ENCODE measurements at places on chromosomes 16 and 17. TPM values are rescaled to one million over a fixed set of nuclear protein-coding genes. Genes with fewer than 3 reads are reported as not detected.

- no peaks in the 10 kb centered on the region for H3K27me3 ChIP-seq
- H3K4me3 ChIP-seq, result no peak overlapping the region
- no peak overlapping the region for H3K27ac ChIP-seq
- DNase-seq, result no peak
- no peaks in the 10 kb centered on the region for H3K4me1 ChIP-seq
- no peaks in the 10 kb centered on the region for H3K36me3 ChIP-seq
Observed at GRCh38 chr16:17520561-17520960, 49.8 kb upstream of the XYLT1 start.

GRCh38 chr16:17451843-17452242 lies 18.9 kb downstream of the XYLT1 start:
- H3K36me3 ChIP-seq, result no peaks in the 10 kb centered on the region
- DNase-seq, result no peak
- no peaks in the 10 kb centered on the region for H3K4me1 ChIP-seq
- H3K27me3 ChIP-seq, result no peaks in the 10 kb centered on the region
- no peak overlapping the region for H3K4me3 ChIP-seq

DNA sequence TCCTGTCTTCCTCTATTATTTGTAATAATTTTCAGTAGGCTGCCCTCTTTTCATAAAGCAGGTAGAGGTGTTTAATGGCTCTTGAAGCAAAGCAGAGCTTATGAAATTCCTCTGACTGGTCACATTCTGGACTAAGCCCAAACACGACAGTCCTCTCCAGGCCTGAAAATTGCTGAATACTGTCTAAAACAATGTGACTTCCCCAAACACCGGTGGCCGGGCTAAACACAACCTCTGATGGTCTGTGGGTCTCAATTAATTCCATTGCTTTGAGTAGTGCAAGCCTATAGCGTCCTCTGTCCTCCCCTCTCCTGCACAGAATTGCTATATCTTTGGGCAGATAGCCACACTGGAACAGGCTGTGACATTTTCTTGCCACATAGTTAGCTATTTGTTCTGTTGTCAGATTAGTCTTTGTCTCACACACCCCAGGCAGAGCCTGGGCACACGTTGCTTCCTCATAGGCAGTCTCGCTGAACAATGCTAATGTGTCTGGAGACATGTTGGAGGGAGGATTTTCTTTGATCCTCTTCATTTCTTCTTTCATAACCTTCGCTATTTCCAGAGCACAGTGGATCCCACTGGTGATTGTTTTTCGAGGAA lies 10.8 kb upstream of the SLFN12L start:
- no peaks in the 10 kb centered on the region for H3K4me1 ChIP-seq
- no peaks in the 10 kb centered on the region for H3K27me3 ChIP-seq
- no peaks in the 10 kb centered on the region for H3K36me3 ChIP-seq
- no peak overlapping the region for H3K27ac ChIP-seq
- H3K4me3 ChIP-seq, result no peak overlapping the region

DNA sequence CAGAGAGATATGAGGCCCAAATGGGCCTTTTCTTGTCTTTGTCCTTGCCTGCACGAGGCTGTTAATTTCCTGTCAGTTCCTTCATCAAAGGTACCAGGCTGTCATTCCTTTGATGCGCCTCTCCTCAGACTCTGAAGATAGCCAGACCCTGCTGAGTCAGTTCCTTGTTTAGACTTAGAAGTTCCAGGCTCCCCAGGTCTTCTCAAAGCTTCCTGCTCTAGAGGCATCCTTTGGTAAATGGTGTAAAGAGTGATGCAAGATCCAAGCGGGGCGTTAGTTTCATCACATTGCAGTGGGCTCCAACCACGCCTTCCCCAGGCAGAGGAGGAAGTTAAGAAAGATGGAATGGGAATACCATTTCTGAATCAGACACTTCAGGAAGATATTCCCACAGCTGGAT lies 4.0 kb upstream of the CDH11 start:
- H3K27me3 ChIP-seq, result no peaks in the 10 kb centered on the region
- H3K4me3 ChIP-seq, result peak overlapping the region; percentile 79
- peak overlapping the region; percentile 87 for H3K27ac ChIP-seq
- peaks cover 5% of the 10 kb centered on the region for H3K4me1 ChIP-seq
- no peaks in the 10 kb centered on the region for H3K36me3 ChIP-seq
- peak; percentile 78 for DNase-seq

DNA sequence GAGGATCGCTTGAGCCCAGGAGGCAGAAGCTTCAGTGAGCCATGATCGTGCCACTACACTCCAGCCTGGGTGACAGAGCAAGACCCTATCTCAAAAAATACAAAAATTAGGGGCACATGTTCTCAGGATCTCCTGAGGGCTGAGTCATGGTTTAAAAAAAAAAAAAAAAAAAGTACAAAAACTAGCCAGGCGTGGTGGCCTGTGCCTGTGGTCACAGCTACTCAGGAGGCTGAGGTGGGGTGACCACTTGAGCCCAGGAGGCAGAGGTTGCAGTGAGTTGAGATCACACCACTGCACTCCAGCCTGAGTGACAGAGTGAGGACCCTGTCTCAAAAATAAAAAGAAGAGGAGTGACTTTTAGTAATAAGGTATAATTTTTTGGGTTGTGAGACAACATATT lies 16.9 kb downstream of the BLMH start:
- peaks cover 7% of the 10 kb centered on the region for H3K4me1 ChIP-seq
- peaks cover 52% of the 10 kb centered on the region for H3K36me3 ChIP-seq
- H3K4me3 ChIP-seq, result no peak overlapping the region
- DNase-seq, result no peak
- no peak overlapping the region for H3K27ac ChIP-seq

Gene TMC6
- 22.9 TPM for total RNA-seq

Gene TRPV2
- not detected for total RNA-seq

Gene MYL4
- total RNA-seq, result not detected

Gene CD79B
- 0.39 TPM for total RNA-seq

Gene CA7
- not detected for total RNA-seq
